ENCODE measurements at places on chromosomes 2 and 18.

- DNase-seq: peak; percentile 17
Measured at GRCh38 chr18:23932385-23933067, 82.0 kb upstream of the TTC39C start.

DNA sequence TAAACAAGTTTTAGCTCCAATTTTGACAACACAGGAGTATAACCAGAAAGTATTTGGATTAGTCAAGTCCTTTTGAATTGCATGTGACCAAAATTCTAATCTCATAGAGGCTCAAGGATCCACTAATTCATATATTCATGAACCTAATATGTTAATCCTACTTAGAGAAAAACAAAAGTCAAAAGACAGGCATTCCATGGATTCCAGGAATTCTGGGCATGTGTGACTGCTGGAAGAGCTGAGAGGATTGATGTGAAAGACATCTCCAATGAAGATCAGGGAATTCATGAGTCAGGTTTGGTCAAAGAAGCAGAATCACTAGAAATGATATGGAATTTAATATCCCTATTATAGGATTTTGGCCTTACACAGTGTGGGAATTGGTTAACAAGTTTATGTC, 1494.6 kb upstream of the DDX18 start:
- DNase-seq: no peak

DNA sequence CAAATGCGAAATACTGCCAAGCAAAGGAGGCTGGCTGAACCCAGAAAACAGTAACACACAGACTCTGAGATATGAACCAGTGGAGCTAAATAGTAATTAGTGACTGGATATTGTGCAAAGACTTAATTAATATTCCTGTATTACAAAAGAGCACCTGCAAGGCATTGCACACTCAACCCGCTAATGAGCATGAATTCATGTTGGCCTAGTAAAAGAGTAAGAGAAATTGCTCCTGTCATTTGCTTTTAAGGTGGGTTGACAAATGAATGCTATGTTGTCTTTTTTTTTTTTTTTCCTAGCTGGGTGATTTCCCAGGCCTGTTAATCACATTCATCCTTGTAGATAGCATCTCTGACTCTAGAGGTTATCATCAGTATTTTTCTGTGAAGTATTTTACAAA, 87.0 kb upstream of the CERS6 start:
- no peak for DNase-seq

DNA sequence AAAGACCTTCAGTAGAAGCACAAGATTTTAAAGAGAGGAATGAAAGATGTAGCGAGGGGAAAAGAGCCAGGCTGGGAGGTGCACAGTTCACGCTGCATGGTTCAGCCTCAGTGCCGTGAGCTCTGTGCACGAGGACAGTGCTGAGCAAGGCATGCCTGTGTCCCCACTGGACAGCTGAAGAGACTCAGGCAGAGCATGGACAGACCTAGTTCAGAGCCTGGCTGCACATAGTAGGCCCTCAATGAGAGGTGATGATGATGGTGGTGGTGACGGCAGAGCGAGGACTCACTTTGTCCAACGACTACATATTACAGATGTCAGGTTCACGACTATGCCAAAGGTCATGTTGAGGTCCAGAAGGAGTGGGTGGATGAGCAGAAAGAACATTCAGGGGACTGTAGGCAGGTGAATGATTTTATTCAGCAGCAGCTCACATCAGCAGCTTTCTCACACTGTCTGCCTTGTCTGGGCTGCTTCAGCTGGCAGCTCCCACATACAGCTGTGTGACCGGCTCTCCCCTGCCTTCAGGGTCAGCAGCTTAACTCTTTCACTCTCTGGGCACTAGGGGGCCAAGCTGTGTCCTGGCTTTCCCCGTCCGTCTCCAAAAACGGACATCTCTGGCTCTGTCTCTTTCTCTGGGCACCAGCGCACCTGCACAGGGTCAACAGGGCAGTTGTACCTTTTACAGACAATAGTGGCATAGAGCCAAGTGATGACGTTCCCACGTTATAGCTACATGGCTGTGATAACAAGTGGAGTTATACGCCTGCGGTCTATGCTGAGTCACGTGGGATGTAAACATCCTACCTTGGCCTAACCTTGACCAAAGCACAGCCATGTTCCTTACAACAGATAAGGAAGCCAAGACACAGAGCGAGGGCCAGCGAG, 128.8 kb upstream of the MSH6 start:
- no peak for DNase-seq

DNA sequence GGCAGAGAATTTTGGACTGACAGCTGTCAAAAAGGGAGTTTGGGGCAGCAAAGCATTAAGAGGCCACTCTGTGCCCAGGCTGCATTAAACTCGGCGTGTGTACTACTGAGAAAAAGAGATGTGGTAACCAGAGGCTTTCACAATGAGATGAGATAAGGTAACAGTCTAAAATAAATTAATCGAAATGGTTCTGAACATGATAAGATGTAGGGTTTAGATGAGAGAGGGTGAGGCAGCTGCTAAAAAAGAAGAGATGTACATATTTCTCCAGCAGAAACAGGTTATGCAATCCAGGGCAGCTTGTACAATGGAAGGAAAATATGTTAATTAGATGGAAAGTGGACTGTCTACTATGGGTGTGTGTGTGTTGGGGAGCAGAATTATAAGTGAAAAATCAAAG, 39.2 kb upstream of the ACTR3 start:
- DNase-seq: no peak

DNA sequence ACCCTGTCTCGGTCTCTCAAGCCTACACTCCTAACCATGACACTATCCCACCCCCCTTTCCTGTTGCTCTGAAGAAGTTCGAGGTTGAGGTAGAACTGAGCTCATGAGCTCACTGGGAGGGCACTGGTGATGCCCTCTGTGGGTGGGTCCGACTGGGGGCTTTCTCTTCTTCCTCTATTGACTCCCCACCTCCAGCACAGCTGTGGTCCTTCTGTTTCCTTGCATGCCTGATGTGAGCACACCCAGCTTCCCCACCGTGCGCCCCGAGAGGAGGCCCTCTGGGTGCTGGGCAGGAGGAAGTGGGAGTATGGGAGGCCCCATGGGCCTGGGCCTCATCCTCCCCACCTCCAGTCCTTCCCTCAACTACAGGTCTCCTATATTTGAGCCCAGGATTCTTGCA, 20.9 kb downstream of the SPEG start:
- no peak for DNase-seq

DNA sequence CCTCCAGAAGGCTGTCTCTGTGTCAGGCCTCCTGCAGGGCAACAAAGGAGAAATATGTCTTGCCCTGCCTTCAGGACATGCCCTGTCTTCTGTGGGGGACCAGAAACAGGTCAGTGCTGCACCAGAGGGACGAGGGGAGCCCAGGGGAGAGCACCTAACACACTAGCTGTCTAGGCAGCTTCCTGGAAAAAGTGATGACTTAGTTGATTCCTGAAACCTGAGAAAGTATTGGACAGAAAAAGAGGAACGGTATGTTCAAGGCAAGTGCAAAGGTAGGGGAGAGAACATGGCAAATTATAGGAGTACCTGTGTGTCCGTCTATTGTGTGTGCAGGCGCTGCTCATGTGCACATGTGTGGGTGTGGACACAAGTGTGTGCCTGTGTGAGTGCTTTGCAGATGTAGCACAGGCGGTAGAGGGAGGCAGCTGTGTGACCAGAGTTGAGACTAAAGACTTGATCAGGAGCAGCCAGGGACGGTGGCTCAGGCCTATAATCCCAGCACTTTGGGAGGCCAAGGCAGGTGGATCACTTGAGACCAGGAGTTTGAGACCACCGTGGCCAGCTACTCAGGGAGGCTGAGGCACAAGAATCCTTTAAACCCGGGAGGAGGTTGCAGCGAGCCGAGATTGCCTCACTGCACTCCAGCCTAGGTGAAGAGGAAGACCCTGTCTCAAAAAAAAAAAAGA, 119.5 kb downstream of the GYPC start:
- no peak for DNase-seq

- DNase-seq: no peak
Measured at GRCh38 chr2:21258082-21258481, 134.3 kb downstream of the TDRD15 start.

DNA sequence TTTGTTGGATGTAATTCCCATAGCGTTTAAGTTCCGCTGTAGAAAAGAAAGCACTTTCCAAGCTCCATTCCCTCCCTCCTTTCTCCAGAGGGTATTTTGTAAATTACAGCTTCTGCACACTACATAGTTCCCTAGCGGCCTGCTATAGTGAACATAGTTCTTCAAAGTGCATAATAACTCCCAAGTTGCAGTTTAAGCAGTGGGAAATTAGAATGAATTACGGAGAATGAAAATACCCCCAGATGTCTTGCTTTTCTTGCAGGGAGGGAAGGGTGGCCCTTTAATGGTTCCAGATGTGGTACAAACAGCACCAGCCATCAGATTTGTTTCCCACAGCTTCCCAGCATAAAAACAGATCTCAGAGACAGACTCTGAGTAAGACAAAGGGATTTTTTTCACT, 893.9 kb downstream of the SUCLG1 start:
- DNase-seq: no peak

- no peak for DNase-seq
Measured at GRCh38 chr2:177117755-177118154, 94.8 kb upstream of the HNRNPA3 start.
